ENCODE measurements at places on chromosomes 1 and 21. TPM values are rescaled to one million over a fixed set of nuclear protein-coding genes. Genes with fewer than 3 reads are reported as not detected.

THEM5 gene
- not detected for total RNA-seq

PAPPA2 gene
- total RNA-seq, result 3.9 TPM

GBP5 gene
- total RNA-seq, result 1.8 TPM

GRCh38 chr1:115753830-115754229 is 14.7 kb downstream of the CASQ2 start:
- no peaks in the 10 kb centered on the region for H3K4me1 ChIP-seq
- H3K27ac ChIP-seq, result no peak overlapping the region
- no peaks in the 10 kb centered on the region for H3K27me3 ChIP-seq
- DNase-seq, result no peak
- no peaks in the 10 kb centered on the region for H3K36me3 ChIP-seq
- no peak overlapping the region for H3K4me3 ChIP-seq

- no peaks in the 10 kb centered on the region for H3K36me3 ChIP-seq
- no peaks in the 10 kb centered on the region for H3K27me3 ChIP-seq
- no peak overlapping the region for H3K27ac ChIP-seq
- DNase-seq, result no peak
Observed at GRCh38 chr21:44057960-44058651, 46.0 kb downstream of the TRAPPC10 start.

- no peaks in the 10 kb centered on the region for H3K27me3 ChIP-seq
- no peaks in the 10 kb centered on the region for H3K4me1 ChIP-seq
- H3K4me3 ChIP-seq, result no peak overlapping the region
Observed at GRCh38 chr21:38289705-38290485, 33.1 kb downstream of the KCNJ15 start.

DNA sequence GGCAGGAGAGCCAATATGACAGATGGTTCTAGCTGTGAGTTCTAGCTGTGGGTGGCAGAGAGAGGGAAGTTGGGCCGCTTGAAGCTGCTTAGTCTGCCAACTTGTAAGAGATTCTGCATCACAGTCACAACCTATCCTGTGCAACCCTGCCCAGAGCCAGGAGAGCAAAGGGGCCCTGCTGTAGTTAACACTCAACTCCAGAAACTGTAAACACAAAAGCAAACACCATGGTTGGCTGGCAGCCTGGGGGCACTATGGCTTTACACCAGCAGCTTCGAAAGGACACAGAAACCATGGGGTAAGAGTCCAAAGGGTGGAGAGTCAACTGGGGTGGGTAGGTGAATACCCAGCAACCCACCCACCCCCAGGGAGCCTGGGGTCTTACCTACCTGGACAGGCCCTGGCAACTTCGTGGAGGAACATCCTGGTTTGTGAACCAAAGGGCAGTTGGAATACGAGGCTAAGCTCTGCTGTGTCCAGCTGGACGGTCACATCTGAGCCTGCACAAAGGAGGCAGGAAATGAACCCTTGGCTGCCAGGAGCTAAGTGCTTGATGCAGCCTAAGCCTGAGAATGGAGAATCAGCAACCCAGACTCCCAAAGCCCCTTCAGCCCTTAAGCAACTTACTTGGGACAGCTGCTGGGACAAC is 6.4 kb downstream of the INPP5B start:
- no peaks in the 10 kb centered on the region for H3K4me1 ChIP-seq
- H3K36me3 ChIP-seq, result no peaks in the 10 kb centered on the region
- no peaks in the 10 kb centered on the region for H3K27me3 ChIP-seq

GRCh38 chr21:41269535-41269934 is 47.1 kb upstream of the FAM3B start:
- H3K36me3 ChIP-seq, result no peaks in the 10 kb centered on the region
- H3K27ac ChIP-seq, result no peak overlapping the region
- no peaks in the 10 kb centered on the region for H3K4me1 ChIP-seq
- H3K4me3 ChIP-seq, result no peak overlapping the region
- H3K27me3 ChIP-seq, result no peaks in the 10 kb centered on the region
